ENCODE measurements at places on chromosomes 11 and 22.

- no peak for DNase-seq
Observed at GRCh38 chr11:134664447-134665187, 252.6 kb upstream of the B3GAT1 start.

DNA sequence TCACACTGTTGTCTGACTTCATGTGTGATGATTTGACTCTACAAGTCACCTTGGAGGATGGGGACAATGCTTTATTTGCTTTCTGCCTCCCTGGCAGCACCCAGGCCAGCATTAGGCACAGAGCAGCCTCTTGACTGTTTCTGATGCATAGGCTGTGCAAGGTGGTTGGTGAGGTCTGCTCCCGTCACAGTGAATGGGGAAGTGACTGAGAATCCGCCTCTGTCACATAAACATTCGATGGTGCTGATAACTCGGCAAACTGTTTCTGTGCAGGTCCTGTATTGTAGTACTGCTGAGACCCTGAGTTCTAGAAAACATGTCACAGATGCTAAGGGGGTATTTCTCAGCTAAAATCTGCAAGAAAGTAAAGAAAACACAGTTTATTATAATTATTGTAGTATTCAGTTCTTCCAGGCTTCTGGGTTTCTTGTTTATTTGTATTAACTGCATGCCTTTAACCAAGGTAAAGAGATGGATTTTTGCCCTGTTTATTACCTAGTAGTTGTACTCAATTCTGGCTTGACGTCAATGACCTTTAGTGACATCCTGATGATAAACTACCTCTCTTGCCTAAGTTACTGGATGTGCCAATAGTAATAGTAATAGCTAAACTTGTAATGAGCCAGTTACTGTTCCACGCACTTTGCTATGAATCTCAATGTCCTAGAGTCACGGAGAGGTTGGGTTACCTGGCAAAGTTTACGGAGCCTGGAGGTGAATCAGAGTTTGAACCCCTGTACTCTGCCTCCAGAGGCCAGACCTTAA is 24.8 kb upstream of the RCN1 start:
- no peak for DNase-seq

- no peak for DNase-seq
Observed at GRCh38 chr11:117560780-117561530, 233.3 kb downstream of the CEP164 start.

GRCh38 chr11:12834166-12834565 is 159.9 kb downstream of the TEAD1 start:
- no peak for DNase-seq

DNA sequence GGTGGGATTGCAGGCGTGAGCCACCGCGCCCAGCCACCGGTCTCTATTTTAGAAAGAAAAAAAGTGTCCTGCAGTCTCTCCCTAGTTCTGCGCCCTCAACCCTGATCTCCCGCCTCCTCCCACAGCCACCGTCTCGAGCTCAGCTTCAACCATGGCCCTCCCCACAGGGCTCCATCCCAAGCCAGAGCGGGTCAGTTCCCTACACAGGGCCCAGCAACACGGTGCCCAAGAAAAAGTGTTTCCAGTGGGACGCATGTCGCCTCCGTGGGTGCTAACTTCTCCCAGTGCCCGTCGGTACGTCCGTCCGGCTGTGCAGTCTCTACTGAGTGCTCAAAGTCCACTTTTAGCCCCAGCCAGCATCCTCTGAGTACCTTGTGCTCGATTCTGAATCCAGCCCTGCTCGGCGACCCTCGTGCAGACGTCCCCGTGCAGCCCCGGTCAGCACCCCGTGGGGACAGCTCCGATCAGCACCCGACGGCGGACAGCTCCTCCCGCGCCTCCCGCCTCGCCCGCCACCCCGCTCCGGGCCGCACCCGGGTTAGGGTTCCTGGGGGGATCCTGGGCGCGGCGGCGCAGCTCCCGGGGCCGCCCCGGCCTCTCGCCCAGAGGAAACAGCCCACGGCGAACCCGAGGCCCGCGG is 657 bp upstream of the MAPK8IP2 start:
- DNase-seq, result peak; percentile 74

DNA sequence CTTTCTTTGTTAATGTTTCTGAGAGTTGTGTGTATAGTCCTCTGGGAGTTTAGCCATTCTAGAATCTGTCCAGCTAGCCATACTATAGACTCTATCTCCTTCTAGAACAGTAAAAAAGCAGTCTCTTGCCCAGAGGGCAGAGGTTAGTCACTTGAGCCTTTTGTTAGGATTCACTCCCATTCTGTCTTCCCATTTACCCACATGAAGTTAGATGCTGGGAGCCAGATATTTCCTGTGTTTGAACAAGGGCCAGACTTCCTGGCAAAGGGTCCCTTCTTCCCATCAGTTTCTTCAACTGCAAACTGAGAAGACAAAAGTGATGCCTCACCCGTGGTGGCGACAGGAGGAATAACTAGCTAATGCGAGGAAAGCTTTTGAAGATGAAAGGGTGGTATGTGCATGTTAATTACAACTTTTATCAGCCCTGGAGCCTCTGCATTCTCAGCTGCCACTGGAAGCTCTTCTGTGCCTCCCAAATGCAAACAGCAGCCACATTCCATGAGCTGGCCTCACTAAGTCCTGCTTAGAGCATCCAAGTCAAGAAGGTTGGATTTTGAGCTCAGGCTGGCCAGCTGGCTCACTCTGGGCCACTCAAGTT is 12.8 kb downstream of the CD44 start:
- no peak for DNase-seq

GRCh38 chr11:67596753-67597300 is 9.9 kb upstream of the NDUFV1 start:
- DNase-seq, result no peak

GRCh38 chr11:63937713-63938478 is 906 bp upstream of the NAA40 start:
- no peak for DNase-seq

DNA sequence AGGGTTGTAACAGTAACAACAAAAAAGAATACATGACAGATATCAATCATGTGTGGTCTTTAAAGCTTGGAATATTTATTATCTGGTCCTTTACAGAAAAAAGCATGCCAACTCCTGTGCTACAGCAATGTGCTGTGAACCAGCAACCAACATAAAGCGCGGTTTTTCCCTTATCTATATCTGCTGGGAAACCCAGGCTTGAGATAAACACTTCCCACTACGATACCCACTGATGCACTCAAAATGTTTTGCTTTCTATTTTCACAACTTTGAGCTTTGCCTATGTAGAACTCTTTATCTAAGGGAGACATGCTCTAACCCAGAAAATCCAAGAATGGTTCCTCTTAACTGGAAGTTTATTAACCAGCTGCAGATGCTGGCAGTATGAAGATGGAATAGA is 19.0 kb downstream of the ZBED5 start:
- DNase-seq, result no peak

Data from HEK293T (cell line).